NCI-H460 (cell line): ENCODE measurements at places on chromosomes 16 and 17.

GRCh38 chr16:29025218-29025617 lies 40.4 kb downstream of the LAT start:
- no peak for DNase-seq

DNA sequence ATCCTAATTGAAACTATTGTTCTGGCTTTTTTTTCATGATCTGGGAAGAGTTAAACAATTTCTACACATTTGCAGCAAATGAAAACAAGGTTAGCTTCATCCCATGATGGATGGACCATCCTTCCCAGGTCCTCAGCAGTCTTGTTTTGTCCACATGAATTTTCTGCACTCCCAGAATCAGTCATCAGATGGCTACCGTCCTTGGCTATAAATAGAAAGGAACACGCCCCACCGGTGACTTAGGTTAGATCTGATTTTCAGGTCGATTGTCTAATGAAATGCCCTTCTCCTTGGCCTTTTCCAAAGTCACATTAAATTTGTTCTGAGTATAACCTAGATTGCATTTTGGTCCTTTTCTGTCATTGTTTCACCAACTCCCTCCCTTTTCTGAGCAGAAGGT lies 41.4 kb upstream of the NOL11 start:
- DNase-seq = no peak

DNA sequence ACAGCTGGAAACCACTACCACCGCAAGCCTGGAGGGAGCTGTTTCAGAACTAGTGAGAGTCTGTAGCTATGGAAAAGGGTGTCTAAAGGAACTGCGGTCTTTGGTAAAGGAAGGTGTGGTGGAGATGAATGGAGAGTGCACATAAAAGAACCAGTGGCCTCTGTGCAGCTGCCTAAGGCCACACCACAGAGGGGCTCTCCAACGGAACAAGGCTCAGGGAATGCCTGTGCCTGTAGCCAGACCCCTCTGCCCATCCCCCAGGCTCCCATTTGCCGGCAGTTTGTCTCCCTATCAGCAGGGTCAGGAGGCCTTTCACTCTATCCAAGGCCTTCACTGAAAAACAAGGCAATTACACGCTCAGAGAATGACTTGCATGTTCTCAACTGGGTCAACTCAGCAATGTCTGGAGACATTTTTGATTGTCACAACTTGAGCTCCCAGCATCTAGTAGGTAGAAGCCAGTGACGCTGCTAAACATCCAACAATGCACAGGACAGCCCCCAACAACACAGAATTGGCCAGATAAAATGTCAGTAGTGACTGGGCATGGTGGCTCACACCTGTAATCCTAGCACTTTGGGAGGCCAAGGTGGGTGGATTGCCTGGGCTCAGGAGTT lies 3.3 kb upstream of the FDXR start:
- no peak for DNase-seq

- DNase-seq = no peak
Observed at GRCh38 chr16:67499106-67499505, 15.8 kb upstream of the AGRP start.

GRCh38 chr17:61783556-61784304 lies 79.6 kb downstream of the BRIP1 start:
- no peak for DNase-seq

- DNase-seq = no peak
Observed at GRCh38 chr16:52099382-52099781, 447.6 kb downstream of the TOX3 start.

- DNase-seq = no peak
Observed at GRCh38 chr17:68391561-68392268, 65.6 kb downstream of the WIPI1 start.

- DNase-seq = no peak
Observed at GRCh38 chr16:81481207-81481821, 36.7 kb downstream of the CMIP start.

DNA sequence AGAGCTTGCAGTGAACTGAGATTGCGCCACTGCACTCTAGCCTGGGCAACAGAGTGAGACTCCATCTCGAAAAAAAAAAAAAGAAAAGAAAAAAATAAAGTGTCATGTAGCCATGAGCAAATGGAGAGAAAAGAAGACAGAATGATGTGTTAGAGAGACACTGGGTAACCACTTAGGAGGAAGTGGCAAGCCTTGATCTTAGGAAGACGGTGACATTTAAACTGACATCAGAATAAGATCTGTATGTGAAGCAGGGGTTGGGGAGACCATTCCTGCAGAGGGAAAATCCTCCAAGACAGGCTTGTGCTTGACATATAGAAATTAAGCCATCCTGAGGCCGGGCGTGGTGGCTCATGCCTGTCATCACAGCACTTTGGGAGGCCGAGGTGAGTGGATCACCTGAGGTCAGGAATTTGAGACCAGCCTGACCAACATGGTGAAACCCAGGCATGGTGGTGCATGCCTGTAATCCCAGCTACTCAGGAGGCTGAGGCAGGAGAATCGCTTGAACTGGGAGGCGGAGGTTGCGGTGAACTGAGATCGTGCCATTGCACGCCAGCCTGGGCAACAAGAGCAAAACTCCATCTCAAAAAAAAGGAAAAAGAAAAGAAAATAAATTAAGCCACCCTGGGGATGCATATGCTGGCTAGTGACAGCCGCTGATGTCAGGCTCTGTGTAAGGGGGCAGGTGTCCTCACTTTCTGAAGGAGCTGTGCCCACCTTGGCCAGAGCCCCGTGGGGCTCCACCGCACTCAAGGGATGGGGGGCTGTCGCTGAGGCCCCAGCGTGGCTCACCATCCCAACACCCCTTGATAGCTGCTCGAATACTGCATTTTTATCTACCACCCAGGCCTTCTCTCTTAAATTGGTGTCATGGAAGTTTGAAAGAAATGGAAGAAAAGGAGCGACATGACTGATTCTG lies 13.1 kb upstream of the CYB5B start:
- DNase-seq = no peak

- no peak for DNase-seq
Observed at GRCh38 chr16:67734731-67735201, 15.7 kb upstream of the GFOD2 start.

DNA sequence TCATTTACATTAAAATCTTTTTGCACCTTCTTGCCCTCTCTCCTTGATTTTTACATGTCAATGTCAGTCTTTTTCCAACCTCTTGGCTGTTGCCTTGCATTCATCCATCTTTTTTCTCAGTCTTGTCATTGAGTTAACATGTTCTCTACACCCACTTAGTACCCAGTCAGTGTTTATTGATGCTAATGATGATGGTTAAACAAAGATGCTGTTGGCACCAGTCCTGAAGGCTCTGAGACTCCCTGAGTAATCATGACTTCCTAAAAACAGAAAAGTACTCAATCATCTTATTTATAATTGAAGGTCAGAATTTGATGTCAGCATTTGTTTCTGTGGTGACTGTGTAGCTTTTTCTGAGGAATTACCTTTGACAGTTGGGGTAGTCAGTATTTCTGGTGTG lies 104.5 kb downstream of the NLK start:
- DNase-seq = no peak

DNA sequence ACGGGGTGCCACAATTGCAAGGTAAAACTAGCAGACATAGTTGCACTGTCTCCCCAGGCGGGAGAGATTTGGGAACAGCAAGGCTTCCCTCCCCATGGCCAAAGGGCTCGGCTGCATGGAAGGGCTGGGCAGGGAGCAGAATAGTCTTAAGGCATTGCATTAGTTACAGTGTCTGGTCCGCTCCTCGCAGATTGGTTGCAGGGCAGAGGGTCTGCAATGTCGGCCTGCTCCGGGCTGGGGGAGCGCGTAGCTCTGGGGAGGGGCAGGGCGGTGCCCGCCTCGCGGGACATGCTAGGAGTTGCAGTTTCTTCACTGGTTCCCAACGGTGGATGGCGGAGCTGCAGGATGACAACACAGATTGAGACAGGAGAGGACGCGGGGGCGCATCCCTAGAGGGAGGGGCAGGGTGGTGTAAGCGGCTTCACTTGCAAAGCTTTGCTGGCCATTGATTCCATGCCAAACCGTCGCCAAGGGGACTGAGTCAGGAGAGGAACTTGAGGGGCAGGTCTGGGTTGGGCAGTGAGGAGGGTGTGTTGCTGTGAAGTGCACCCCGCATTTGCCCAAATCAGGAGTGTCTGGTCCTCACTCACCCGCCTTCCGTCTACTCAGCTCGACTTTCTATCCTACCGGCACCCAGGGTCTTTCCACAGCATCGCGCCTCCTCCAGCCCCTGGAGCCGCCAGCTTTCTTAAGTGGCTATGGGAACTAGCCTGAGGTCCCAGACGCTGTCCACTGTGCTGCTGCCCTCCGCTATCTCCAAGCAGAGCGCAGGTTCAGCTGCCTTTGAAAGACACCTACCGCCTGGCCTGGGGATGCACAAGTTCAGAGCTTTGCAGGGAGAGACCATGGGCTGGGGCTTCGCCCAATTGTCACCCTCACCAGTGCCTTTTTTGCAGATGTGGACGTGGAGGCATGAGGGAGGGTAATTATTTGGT lies 1748.9 kb downstream of the TP53TG3F start:
- no peak for DNase-seq

DNA sequence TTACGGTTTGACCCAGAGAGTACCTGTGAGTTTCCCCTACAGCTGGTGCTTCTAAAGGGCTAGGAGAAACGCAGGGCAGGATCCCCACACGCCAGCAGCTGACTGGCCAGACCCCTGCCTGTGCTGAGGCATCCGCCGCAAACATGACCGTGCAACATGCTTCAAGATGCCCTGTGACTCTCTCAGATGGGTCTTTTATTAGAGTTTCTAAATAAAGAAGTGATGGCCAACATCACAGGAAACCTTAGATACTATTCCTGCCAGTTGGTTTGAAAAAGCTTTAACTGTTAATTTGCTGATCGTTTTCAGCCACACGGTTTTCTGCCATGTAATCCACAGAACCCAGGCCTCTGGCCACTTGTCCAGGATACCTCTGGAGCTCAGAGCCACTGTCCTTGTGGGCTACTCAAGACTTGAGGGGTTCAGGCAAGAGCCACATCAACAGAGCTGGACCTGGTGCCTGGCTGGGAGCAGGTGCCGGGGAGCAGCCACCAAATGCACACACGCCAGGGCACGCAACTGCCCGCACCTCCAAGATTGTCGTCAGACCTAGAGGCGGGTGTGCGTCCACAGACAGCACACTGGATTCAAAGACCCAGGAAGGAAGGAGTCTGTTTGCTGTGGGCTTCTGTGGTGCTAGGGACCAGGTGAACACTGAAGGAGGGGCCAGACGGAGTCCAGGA lies 118.4 kb downstream of the ZNF778 start:
- DNase-seq = no peak

GRCh38 chr17:63452046-63452961 lies 6.2 kb upstream of the CYB561 start:
- DNase-seq = no peak

DNA sequence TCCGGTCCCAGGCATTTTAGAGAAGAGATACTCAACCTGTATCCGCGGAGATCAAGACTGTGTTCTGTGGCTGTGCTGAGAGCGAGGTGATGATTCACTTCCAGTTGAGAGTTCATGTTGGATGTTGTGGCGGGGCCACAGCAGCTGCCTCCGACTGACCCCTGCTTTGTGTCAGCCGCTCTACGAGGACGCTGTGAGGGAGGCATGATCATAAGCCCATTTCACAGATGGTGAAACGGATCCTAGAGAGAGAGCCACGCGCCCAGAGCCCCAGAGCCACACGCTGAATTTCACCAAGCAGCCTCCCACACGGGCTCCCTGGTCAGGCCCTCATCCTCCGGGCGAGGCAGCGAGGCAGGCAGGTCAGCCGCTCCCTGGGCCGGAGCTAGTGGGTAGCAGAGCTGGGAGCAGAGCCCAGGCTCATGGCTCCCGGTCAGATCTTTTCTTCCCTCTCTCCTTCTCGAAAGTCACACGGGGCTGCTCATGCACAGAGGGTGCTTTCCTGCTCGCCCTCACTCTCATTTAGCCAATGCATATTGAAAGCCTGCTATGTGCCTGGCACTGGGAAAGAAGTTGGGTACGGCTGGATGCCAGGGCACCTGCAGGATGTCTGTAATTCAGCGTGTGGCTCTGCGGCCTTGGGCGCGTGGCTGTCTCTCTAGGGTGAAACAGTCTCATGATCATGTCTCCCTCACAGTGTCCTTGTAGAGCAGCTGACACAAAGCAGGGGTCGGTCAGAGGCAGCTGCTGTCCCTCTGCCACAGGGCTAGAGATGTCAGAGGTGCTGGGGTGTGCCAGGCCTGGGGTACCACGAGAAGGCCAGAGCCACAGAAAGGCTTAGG lies 155.6 kb upstream of the CHMP6 start:
- DNase-seq = no peak

GRCh38 chr17:79026376-79027273 lies 2.7 kb downstream of the C1QTNF1 start:
- no peak for DNase-seq

GRCh38 chr16:66270333-66270927 lies 96.1 kb upstream of the CDH5 start:
- peak; percentile 79 for DNase-seq

- no peak for DNase-seq
Observed at GRCh38 chr17:57480438-57481196, 224.3 kb downstream of the MSI2 start.

DNA sequence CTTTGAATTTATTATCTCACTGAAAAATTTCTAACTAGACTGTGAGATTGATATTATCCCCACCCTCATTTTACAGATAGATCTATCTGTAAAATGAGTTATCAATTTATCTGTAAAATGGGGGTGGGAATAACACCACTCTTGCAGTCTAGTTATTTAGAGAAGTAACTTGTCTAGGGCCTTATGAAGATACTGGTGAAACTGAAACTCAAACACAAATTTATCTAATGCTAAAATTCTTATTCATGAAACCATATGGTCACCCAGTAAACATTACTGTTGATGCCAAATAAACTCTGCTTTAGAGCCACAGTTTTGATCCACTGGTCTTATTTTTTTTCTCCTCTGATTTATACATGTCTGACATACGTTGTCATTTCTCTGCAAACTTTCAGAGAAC lies 52.1 kb upstream of the SMIM36 start:
- DNase-seq = no peak

- DNase-seq = no peak
Observed at GRCh38 chr17:40884708-40885512, at the start of gene KRT20. TSS of gene KRT20 (minus strand) at chr17:40885242. CDS start at chr17:40885185, 57 bp downstream.

DNA sequence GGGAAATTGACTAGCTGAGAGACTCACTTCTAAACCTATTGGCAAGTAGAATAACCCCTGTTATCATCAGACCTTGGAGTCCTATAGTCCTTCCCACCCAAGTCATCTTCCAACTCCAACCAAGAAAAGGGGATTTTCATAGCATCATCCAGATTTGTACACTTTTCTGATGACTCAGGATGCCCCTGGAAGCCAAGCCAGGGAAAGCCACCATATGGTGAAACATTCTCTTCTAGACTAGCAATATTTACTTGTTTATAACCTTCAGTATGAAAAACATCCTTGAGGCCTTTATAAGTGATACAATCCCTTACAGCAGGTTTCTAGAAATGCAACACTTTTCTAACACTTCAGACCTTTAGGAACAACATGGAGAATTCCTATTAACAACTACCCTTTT lies 618.8 kb upstream of the CDH11 start:
- no peak for DNase-seq

DNA sequence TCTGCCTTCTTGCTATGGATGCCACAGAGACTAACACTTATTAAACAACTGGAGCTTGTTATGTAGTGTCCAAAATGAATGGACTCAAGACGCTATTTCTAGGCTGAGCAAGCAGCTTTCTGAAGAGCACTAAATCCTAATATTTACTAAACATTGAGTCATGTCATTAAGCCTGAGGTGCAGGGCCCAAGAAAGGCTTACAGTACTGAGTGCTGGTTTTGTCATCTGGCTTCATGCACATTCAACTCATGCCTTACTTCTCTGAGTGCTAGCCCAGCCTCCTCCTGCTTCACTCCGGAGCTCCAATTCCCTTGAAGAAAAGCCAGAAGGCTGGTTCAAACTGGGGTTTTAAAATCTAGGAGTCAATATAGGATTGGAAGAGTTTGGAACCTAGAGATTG lies 363.3 kb upstream of the CDH5 start:
- DNase-seq = no peak

GRCh38 chr16:87877942-87878507 lies 8.7 kb upstream of the SLC7A5 start:
- DNase-seq = no peak

- no peak for DNase-seq
Observed at GRCh38 chr17:2750721-2751120, 1.3 kb upstream of the CCDC92B start.
